ENCODE measurements at places on chromosomes 6 and 20.
A peak's percentile ranks its signal among the peaks of the same experiment; 100 is the strongest.

GRCh38 chr6:104050455-104050854, 809.3 kb downstream of the HACE1 start:
- no peak for DNase-seq

GRCh38 chr6:136225496-136225895, 24.6 kb downstream of the MTFR2 start:
- DNase-seq: peak; percentile 36

DNA sequence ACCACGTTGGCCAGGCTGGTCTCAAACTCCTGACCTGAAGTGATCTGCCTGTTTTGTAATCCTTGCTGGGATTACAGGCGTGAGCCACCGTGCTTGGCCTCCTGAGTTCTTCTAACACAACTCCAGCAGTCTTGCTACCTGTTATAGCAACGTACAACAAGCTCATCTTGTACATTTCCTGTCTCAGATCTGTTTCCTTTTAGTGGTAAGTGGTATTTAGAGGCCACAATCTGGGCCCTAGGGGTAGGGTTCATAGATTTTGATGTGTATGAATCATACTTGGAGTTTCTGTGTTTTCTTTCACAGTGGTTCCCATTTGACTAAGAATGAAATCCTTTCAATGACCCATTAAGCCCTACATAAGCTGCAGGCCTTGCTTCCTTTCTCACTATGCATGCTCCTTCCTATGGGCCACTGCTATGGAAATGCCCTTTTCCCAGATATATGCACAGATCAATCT, 27.1 kb upstream of the SYNCRIP start:
- DNase-seq: peak; percentile 69

DNA sequence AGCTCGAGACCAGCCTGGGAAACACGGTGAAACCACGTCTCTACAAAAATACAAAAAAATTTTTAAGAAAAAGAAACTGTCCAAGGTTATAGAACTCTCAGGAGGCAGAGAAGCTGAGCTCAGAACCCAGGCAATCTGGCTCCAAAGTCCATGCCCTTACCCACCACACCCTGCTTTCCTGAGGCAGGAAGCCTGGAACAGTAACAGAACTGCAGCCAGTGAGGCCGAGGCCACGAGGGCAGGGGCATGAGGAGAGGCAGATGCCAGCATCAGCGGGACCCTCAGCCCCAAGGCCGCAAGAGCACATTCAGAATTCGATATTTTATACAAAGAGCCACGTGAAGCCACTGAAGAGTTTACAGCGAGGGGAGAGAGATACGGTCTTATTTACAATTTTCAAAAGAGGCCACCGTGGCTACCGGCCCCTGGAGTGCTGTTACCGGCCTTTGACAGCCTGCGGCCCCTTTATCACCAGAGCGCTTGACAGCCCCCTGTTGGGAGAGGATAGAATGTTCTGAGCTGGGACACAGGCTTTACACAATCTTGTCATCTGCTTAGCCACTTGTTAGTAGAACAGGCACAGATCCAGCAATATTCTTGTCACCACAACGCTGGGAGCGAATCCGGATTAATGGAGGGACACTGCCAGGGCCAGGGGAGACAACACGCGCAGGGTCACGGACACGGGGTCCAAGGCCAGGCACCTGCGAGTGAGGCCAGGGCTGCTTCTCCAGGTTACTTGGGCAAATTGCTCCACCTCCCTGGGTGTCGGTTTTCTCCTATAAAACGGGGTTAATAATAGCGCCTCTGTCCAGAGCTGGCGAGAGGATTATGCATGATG, 5.6 kb downstream of the SPATA2 start:
- peak; percentile 76 for DNase-seq

DNA sequence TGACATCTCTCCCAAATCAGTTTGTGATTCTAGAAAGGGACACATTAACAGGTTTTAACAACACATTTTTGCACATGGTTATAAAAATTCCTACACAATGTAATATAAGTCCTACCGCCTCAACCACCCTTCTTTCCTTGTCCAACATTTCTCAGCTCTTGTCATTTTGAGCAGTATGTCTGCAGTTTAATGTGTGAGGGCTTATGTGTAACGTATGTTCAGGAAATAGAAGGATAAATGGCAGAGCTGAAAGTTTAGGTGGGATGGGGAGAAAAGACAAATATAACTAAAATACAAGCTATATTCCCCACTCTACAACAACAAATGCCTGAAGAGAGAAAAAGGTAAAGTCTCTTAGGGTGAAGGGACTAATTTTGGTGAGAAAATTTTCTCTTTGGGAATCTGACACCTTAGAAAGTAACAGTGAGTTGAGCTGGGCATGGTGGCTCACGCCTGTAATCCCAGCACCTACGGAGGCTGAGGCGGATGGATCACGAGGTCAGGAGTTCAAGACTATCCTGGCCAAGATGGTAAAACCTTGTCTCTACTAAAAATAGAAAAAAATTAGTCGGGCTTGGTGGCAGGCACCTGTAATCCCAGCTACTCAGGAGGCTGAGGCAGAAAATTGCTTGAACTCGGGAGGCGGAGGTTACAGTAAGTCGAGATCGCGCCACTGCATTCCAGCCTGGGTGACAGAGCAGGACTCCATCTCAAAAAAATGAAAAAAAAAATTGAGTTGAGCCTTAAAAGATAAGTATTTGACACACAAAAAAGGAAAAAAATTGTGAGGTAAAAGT, 5.1 kb downstream of the PNRC1 start:
- DNase-seq: no peak

GRCh38 chr6:142898927-142899895, 45.8 kb downstream of the HIVEP2 start:
- DNase-seq: no peak

DNA sequence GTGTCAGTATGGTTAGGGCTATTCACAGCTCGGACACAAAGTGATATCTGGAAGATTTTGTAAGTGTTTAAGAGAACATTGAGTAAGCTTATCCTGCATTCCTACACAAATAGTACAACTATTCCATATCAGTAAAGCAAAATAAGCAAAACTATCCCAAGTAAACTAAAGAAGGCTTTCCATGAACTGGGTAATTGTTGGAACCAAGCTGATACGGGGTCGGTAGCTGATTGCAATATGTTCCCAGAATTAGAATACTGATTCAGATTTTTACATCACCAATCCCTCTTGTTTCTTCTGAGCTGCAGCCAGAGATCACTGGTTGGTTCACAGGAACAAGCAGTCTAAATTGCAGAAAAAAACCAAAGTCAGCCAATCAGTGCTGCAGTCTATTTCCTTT, 54.1 kb downstream of the CDS2 start:
- no peak for DNase-seq

- DNase-seq: no peak
These were observed 2.7 kb upstream of the WFDC11 start for GRCh38 chr20:45672765-45673164.

Measured in NB4 (cell line).